Upper lobe of left lung (tissue), 6 donors: ENCODE measurements at places on chromosomes 7 and 10. TPM values are rescaled to one million over a fixed set of nuclear protein-coding genes. Genes with fewer than 3 reads are reported as not detected.

- no peaks in the 10 kb centered on the region for H3K36me3 ChIP-seq
- H3K27me3 ChIP-seq: no peaks in the 10 kb centered on the region
These were observed 131.5 kb downstream of the ATE1 start for GRCh38 chr10:121796342-121796741.

DNA sequence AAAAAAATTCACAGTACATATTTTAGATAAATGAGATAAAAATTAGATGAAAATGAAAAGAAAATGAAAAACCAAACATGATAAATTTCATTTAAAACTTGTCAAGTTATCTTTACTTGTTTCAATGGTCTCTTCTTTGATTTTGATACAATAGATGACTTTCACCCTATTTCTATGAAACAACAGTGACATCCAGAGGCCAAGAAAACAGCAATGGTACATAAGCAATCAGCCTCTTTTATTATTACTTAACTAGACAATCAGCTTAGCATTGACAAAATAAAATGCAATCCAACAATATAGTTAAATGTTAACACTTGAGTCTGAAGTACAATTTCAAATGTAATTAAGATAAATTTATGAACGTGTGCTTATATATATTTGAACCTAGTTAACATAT is 74.8 kb upstream of the GPR37 start:
- no peak for DNase-seq
- no peak overlapping the region for H3K27ac ChIP-seq
- H3K4me3 ChIP-seq: no peak overlapping the region
- no peaks in the 10 kb centered on the region for H3K27me3 ChIP-seq
- H3K4me1 ChIP-seq: no peaks in the 10 kb centered on the region
- H3K36me3 ChIP-seq: no peaks in the 10 kb centered on the region

- H3K36me3 ChIP-seq: no peaks in the 10 kb centered on the region
- no peak overlapping the region for H3K4me3 ChIP-seq
- H3K27ac ChIP-seq: no peak overlapping the region
- H3K27me3 ChIP-seq: no peaks in the 10 kb centered on the region
- no peaks in the 10 kb centered on the region for H3K4me1 ChIP-seq
These were observed 134.7 kb downstream of the DNAJB6 start for GRCh38 chr7:157471259-157472125.

- H3K36me3 ChIP-seq: no peaks in the 10 kb centered on the region
- no peak overlapping the region for H3K4me3 ChIP-seq
- H3K4me1 ChIP-seq: no peaks in the 10 kb centered on the region
These were observed 12.2 kb downstream of the TAS2R60 start for GRCh38 chr7:143455491-143455890.

GRCh38 chr7:28349637-28350036 is 62.7 kb upstream of the CREB5 start:
- H3K36me3 ChIP-seq: no peaks in the 10 kb centered on the region
- H3K4me1 ChIP-seq: no peaks in the 10 kb centered on the region
- no peaks in the 10 kb centered on the region for H3K27me3 ChIP-seq
- no peak overlapping the region for H3K4me3 ChIP-seq

- H3K27ac ChIP-seq: peak overlapping the region; percentile 42
- peak; percentile 72 for DNase-seq
- H3K27me3 ChIP-seq: no peaks in the 10 kb centered on the region
- no peaks in the 10 kb centered on the region for H3K36me3 ChIP-seq
These were observed 3.0 kb upstream of the DMBT1 start for GRCh38 chr10:122557516-122557915.

DNA sequence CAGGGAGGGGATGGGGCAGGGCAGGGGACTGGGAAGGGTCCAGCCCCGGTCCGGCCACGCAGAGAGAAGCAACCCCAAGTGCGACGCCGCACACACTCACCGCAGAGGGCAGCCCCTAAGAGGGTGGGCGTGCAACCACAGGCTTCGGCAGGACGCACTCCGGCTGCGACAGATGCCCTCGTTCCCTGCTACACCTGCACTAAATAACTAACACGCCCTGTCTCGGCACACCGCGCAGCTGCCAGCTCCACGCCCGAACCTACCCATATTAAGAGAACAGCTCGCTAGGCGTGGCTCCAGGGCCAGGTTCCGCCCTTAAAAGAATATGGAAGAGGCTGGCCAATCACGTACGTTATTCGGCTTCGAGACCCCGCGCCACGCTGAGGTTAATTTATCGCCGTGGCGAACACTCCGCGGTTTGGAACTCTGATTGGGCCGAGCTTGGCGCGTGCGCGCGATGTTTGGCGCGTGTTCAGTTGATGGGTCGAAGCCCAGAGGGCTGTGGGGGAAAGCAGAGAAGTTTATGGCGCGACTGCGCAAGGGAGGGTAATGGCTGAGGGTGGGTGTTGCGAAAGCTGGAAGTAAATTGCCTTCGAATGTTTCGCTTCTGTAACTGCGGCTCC is 91.1 kb downstream of the OR13A1 start:
- DNase-seq: no peak
- H3K27ac ChIP-seq: no peak overlapping the region
- H3K27me3 ChIP-seq: no peaks in the 10 kb centered on the region
- no peaks in the 10 kb centered on the region for H3K36me3 ChIP-seq
- H3K4me1 ChIP-seq: no peaks in the 10 kb centered on the region

GRCh38 chr10:132566892-132567291 is 29.3 kb downstream of the INPP5A start:
- H3K4me1 ChIP-seq: peaks cover 25% of the 10 kb centered on the region
- no peaks in the 10 kb centered on the region for H3K36me3 ChIP-seq
- no peak overlapping the region for H3K27ac ChIP-seq

GRCh38 chr7:39133088-39133487 is 155.4 kb downstream of the POU6F2 start:
- H3K27ac ChIP-seq: no peak overlapping the region
- no peaks in the 10 kb centered on the region for H3K27me3 ChIP-seq
- DNase-seq: no peak
- H3K4me3 ChIP-seq: no peak overlapping the region
- H3K36me3 ChIP-seq: no peaks in the 10 kb centered on the region
- no peaks in the 10 kb centered on the region for H3K4me1 ChIP-seq

DNA sequence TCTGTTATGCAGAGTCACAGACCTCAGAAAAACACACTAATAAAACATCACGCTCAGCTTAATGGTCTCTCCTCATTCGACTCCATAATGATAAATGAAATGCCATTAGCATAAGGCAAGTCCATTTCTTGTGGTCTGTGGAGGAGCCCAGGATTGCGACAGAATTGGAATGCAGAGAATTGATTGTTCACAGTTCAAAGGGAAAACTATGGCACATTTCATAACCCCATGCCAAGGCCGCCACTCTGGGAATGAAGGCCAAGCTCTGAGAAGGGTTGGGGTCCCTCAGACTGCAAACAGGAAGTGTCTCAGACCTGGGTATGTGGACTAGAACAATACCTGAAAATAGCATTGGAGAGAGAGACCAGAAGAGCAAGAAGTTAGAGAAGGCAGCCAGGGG is 398.9 kb downstream of the ADRA2A start:
- H3K36me3 ChIP-seq: no peaks in the 10 kb centered on the region
- H3K27ac ChIP-seq: no peak overlapping the region
- no peaks in the 10 kb centered on the region for H3K27me3 ChIP-seq
- no peak for DNase-seq
- no peaks in the 10 kb centered on the region for H3K4me1 ChIP-seq

GRCh38 chr7:40996233-40996677 is 706.6 kb downstream of the INHBA start:
- H3K27me3 ChIP-seq: no peaks in the 10 kb centered on the region
- no peak overlapping the region for H3K27ac ChIP-seq
- DNase-seq: no peak
- H3K36me3 ChIP-seq: no peaks in the 10 kb centered on the region
- H3K4me1 ChIP-seq: no peaks in the 10 kb centered on the region

DNA sequence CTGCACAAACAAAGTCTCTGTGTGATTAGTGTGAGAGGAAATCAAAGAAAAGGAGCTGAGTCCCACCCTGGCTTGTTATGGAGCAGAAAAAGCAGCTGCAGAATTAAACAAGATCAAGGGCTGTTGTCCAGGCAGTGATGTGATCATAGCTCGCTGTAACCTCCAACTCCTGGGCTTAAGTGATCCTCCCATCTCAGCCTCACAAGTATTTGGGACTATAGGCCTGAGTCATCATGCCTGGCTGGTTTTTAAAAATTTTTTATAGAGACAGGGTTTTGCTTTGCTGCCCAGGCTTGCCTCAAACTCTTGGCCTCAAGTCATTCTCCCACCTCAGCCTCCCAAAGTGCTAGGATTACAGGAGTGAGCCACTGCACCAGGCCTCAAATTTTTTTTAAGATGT is 88.9 kb downstream of the IPMK start:
- H3K27me3 ChIP-seq: no peaks in the 10 kb centered on the region
- no peaks in the 10 kb centered on the region for H3K4me1 ChIP-seq
- no peak for DNase-seq
- H3K27ac ChIP-seq: no peak overlapping the region
- H3K36me3 ChIP-seq: no peaks in the 10 kb centered on the region

DNA sequence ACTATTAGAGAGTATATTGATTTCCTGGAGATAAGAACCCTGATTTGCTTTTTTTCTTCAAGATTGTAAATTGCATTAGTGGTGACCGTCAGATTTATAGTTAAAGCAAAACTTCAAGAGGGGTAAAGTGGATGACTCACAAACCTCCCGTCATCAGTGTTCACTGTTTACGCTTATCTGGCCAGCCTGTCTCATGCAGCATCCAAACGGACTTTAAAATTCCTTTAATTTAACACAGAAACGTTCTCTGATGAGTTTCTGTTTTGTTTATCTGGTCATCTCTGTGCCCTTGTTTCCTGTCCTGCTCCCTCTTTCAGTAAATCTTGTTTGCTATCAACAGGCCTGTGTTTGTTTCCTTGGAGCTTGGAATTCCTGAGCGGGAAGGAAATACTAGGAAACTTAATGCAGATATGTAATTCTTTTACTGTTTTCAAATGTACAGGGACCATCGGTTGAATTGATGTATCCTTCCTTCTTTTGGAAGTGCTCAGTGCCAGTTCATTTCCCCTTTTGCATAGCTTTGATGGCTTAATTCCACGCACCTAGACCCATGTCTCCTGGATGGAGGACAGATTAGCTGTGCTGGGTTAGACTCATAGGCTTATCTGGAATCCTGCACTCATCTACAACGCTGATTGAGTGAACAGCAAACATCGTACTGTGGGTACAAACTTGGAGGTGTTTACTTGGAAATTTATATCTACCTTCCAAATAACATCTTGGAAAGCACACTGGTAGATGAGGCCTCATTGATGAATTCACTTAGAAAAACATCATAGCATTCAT is 21.3 kb downstream of the PTPRE start:
- H3K36me3 ChIP-seq: no peaks in the 10 kb centered on the region
- DNase-seq: peak; percentile 58
- H3K4me3 ChIP-seq: no peak overlapping the region
- peaks cover 23% of the 10 kb centered on the region for H3K4me1 ChIP-seq
- no peak overlapping the region for H3K27ac ChIP-seq

GRCh38 chr7:25830215-25830614 is 321.8 kb upstream of the NFE2L3 start:
- H3K27me3 ChIP-seq: no peaks in the 10 kb centered on the region
- H3K4me1 ChIP-seq: no peaks in the 10 kb centered on the region
- DNase-seq: no peak
- no peak overlapping the region for H3K4me3 ChIP-seq
- no peaks in the 10 kb centered on the region for H3K36me3 ChIP-seq
- no peak overlapping the region for H3K27ac ChIP-seq

GRCh38 chr10:100344241-100344788 is 2.7 kb upstream of the SCD start:
- DNase-seq: no peak
- H3K36me3 ChIP-seq: no peaks in the 10 kb centered on the region
- H3K27ac ChIP-seq: no peak overlapping the region
- no peaks in the 10 kb centered on the region for H3K27me3 ChIP-seq
- no peak overlapping the region for H3K4me3 ChIP-seq

DNA sequence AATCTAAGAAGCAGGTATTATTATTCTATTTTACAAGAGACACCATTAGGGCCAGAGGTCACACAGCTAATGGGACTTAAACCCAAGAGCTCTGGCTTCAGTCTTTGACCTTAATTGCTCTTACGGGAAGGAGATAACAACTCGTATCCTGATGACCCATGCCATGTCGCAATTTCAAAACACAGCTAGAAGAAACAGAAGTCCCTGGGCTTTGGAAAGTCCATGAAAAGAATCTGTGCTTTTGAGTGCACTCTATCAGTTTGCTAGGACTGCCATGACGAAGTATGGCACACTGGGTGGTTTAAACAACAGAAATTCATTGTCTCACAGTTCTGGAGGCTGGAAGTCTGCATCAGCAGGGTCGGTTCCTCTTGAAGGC is 247.8 kb upstream of the AOAH start:
- DNase-seq: no peak
- H3K27me3 ChIP-seq: no peaks in the 10 kb centered on the region
- no peak overlapping the region for H3K4me3 ChIP-seq
- no peaks in the 10 kb centered on the region for H3K36me3 ChIP-seq
- peaks cover 3% of the 10 kb centered on the region for H3K4me1 ChIP-seq

DNA sequence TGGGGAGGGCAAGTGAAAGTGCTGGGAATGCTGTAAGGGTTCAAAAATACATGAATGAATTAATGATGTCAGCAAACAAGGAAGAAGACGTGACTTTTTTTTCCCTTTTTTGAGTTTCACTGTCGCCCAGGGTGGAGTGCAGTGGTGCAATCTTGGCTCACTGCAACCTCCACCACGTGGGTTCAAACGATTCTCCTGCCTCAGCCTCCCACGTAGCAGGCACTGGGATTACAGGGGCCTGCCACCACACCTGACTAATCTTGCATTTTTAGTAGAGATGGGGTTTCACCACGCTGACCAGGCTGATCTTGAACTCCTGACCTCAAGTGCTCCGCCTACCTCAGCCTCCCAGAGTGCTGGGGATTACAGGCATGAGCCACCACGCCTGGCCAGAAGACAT is 30.0 kb downstream of the DENND10 start:
- no peak overlapping the region for H3K27ac ChIP-seq
- H3K27me3 ChIP-seq: no peaks in the 10 kb centered on the region
- H3K4me3 ChIP-seq: no peak overlapping the region
- DNase-seq: peak; percentile 34
- H3K4me1 ChIP-seq: peaks cover 25% of the 10 kb centered on the region
- peaks cover 2% of the 10 kb centered on the region for H3K36me3 ChIP-seq

DNA sequence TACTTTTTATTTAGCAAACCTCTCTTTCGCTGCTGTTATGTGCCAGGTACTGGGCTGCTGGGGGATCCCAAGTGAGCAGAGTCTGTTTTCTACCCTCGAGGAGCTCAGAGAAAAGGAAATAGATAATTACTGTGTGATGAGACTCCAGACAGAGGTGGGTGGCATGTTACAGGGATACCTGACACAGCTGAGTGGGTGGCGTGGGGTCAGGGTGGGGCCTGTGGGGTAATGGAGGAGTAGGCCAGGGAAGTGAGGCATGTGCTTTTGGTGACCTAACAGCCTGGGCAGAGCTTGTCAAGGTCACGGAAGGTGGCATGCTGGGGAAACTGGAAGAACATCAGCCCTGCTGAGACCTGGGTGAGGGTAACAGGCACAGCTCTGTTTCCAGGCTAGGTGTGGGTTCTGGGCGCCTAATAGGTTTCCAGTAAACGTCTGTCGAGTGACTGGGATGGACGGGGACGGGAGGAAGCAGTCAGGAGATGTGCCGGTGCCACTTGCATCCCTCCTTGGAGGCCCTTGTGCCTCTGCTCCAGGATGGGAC is 36.5 kb upstream of the MMD2 start:
- DNase-seq: no peak
- no peaks in the 10 kb centered on the region for H3K27me3 ChIP-seq
- peaks cover 91% of the 10 kb centered on the region for H3K36me3 ChIP-seq
- no peak overlapping the region for H3K27ac ChIP-seq

The GRK5 gene
- total RNA-seq: 80.9 TPM

The CDK1 gene
- 7.3 TPM for total RNA-seq

The LLCFC1 gene
- total RNA-seq: not detected

The DPP6 gene
- total RNA-seq: 1.1 TPM

The ACADSB gene
- total RNA-seq: 37.0 TPM
